ENCODE measurements at places on chromosomes 12 and 14.
A peak's percentile ranks its signal among the peaks of the same experiment; 100 is the strongest.

DNA sequence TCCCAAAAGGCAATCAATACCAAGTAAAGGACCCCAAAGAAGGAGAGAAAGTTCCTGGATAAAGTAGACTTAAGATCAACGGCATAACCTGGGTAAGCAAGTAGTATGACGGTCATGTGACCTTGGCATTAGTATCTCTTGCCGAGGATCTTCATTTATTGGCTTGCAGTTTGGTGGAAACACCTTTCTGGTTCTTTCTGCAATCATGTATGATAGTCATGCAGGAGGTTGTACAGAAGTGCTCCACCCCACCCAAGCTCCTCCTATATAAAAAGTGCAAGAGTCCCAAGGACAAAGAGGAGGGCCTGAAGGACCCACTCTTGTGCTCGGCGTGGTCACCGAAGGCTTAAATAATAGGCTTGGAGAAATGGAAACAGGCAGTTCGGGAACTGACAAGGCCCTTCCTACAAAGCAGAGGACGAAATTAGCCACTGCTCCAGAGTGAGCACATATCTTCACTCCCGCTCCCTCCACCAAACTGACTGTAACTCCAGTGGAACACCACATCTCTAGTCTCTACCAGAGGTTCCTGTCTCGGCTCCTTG, 750 bp downstream of the CS start:
- peak; percentile 38 for DNase-seq

GRCh38 chr14:36818246-36818645, 156.6 kb downstream of the PAX9 start:
- DNase-seq, result no peak

- no peak for DNase-seq
Measured at GRCh38 chr12:67919406-67919805, 69.8 kb upstream of the IFNG-AS1 start.

DNA sequence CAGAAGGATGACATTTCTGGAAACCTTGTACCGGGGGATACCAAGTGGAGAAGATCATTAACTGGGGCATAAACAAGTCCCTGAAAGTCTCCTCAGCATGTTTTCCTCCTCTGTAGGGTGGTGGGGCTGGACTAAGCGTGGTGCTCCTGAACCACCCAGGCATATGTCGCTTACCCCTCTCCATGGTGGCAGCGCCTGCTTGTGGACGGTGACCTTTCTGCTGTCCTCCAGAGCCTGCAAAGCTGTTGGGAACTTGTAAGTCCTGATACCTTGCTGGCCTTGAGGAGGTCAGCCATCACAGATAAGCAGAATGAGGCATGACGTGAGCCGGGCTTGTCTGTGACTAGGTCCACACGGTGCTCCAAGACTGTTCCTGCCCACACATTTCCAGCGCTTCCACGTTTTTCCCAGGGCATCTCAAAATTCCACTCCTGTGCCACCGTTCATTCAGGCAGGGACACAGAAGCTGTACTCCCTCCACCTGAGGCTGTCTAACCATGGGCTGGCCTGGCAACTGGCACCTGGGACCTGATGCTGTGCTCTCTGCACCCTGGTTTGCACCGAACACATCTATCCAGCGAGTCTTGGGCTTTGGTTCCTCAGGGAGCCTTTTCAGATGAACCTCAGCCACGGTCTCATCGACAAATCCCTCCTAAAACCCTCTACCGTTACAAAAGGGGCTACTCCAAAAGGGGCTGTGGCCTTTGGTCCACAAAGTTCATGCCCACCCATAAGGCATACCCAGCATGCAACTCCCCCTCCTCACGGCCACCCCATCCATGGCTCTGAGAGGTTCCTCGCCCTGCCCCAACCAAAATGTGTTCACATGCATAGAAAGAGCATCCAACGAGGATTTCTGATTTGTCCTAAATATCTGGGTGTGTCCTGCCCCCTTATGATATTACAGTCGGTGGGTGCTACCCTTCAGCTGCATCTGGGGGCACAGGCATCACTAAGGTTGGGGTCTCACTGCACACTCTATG, 199.6 kb upstream of the DIO3 start:
- no peak for DNase-seq

DNA sequence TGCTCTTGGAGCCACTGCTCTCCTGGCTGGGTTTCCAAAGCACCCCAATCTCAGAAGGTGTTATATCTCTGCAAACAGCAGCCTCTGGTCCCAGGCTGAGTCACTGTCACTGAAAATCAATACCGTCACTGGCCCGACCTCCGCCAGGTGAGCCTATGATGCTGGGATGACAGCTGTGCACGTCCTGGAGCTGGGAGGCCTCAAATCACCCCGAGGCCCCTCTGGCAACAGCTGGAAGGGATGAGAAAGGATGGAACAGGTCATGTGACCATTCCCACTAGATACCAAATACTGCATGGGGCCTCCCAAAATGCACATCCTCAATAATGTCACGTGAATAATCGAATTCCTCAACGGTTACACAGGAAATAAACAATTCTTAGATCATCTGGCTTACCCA, 190.8 kb downstream of the TTC7B start:
- DNase-seq, result no peak

DNA sequence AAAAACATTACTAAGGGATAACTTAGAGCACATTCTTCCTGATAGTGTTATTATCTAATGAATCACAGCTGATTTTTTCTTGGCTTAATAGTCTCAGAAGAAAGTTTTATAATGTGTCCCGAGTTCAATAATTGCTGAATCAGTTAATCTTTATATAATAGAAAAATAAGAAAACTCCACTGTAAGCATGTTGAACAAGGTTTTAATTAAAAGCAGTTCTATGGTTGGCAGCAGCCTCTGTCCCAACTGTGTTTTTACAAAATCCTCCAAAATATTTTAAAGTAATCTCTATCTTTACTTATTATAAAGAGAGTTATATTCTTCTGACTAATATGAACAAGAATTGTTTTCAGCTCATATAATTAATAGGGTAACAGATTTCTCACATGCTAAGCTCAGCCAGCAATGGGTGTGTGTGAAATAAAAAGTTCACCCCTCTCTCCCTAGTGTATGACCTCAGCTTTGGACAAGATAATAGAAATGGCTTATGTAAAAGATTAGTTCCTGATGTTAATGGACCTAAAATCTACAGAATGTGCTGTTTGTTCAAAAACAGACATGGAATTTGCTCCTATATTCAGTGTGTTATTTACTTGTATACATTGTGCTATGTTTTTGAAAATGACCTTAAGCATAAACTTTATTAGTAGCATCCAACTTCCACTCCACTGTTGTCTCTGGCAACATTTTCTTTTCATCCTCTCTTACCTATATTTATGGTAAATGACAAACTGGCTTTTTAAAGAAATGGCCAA, 67.1 kb upstream of the DCN start:
- no peak for DNase-seq

GRCh38 chr12:66280561-66280960, 21.7 kb upstream of the HELB start:
- DNase-seq, result no peak

DNA sequence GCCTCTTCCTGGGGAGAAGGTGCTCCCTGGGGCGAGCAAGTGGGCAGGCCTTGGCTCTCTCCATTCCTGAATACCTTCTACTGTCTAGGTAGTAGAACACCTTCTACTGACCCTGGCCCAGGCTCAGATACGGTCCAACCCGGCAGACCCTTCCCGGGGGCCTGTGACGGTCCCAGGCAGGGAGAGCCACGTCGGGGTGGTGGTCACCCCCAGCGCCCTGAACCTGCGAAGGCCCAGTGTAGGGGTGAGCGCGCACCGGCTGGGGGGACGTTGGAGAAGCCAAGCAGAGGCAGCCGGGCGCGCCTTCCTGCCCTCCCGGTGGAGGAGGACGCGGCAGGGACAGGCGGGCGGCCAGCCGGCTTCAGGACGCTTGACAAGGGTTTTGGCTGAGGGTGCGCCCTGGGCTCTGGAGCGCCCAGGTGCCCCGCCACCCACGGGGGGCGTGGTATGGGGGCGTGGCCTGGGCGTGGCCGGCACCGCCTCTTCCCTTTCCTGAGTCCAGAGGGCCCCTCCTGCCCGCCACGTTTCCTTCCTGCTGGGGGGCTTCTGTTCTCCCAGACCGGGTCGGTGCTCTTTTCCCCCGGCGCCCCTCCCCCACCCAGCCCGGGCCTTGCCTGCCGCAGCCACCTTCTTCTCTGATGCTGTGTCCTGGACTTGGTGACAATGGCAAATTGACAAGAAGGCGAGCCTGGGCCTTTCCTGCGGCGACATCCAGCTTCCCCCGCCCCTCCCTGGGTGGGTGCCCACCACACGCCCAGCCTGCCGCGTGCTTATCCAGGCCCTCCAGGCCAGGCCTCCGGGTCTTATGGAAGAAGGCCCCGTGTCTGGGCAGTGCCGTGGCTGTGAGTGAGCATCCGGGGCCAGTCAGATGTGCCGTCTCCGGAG, 24.5 kb upstream of the PPP1R13B start:
- DNase-seq, result peak; percentile 62

DNA sequence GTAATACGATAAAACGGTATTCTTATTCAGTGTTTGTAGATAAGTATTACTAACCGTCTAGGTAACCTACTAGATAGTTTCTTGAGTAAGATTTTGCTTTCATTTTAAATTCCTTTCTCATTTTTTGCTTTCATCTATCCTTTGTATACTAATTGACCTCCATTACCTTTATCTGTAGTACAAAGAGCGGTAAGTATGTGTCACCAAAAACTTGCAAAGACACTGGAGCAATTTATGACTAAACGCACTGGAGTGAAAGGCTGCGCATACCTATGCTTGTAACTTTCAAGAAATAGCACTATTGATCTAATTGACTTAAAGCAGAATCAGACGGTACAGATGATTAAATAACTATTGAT, 1.7 kb downstream of the ARHGAP5 start:
- no peak for DNase-seq

GRCh38 chr12:105640761-105641160, 310.3 kb downstream of the C12orf75 start:
- no peak for DNase-seq

DNA sequence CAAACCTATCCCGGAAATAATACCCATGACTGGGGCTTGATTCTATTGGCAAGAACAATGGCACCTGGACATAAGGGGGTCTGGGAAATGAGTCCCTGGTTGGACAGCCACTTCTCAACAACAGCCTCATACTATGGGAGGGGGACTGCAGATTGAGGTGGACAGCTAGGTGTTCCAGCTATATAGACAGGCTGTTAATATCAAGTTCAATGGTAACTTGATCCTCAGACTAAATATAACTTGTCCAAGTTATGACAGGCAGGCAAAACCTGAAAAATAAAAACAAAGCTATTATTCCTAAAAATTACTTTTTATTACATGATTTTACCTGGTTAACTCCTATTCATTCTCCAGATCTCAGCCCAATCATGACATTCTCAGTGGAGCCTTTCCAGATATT, 267.3 kb downstream of the TTC8 start:
- no peak for DNase-seq
